ENCODE measurements at places on chromosomes 5 and 9.

- DNase-seq = peak; percentile 21
Measured at GRCh38 chr9:72718503-72718902, 197.1 kb downstream of the TMC1 start.

- no peak for DNase-seq
Measured at GRCh38 chr5:3598769-3599211, 3.2 kb downstream of the IRX1 start.

- no peak for DNase-seq
Measured at GRCh38 chr5:173789031-173789920, 98.9 kb upstream of the CPEB4 start.

- DNase-seq = no peak
Measured at GRCh38 chr9:14445946-14446345, 132.0 kb upstream of the NFIB start.

GRCh38 chr9:82524407-82524806 lies 535.8 kb downstream of the SPATA31D1 start:
- no peak for DNase-seq

GRCh38 chr5:133914434-133914833 lies 54.0 kb downstream of the C5orf15 start:
- no peak for DNase-seq

GRCh38 chr5:136740228-136740627 lies 374.9 kb upstream of the TRPC7 start:
- no peak for DNase-seq

DNA sequence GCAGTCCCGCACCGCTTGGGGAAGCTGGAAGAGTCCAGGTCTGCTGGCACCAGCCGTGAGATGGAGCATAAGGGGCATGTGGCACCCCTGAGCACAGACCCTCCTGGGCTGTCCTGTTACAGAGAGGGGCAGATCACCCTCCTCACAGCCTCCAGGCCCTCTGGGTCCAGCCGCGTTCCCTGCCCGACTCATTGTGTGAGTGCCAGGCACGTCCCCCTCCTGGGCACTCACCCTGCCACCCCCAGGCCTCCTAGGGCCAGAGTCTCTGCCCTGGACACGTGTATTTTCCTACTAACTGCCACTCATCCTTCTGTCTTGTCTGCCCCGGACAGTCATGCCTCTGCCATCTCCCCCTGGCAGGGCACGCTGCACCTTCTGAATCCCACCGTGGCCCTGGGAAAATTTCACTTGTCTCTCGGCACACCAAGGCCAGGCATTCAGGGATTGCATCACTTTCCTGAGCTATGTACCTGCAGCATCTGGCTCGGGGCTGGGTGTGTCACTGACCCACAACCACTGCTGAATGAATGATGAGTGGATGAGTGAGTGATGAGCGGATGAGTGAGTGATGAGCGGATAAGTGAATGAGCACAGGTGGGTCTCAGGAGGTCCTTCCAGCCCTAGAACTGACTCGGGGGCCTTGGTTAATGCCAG lies 21.5 kb upstream of the FCN1 start:
- DNase-seq = peak; percentile 5

DNA sequence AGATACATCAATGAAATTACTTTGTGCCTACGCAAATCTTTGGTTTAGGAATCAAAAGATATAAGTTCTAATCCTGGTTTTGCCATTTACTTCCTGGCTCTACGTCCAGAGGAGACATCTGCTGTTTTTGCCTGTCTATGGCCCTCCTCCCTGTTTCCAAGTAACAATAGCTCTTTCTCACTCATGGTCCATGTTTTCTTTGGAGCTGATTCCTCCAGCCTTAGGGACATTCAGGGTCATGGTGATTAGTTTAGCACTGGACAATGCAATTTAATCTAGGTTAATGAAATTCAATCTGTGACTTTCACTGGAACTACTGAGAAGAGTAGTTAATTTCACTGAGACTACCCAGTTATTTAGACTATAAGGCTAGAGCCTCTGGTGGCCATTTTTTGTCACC lies 170.6 kb downstream of the SEMA6A start:
- peak; percentile 16 for DNase-seq

GRCh38 chr5:135662061-135662481 lies 83.3 kb upstream of the CXCL14 start:
- DNase-seq = no peak

DNA sequence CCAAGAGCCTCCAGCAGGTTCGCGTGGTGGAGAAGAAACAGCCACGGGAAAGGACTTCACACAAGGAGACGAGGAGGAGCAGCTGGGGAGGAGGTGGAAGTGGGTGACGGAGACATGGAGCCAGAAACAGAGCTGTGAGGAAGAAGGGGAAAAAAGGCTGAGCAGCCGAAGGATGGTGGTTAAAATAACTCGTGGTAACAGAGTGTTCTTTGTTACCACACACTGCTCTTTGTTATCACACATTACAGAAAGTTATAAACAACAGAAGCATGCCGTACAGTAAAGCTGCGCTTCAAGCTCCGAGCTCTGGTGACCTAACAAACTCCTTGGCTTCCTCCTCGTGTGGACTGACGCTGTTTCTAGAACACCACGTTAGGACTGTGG lies 215.4 kb downstream of the GLIS3 start:
- no peak for DNase-seq

DNA sequence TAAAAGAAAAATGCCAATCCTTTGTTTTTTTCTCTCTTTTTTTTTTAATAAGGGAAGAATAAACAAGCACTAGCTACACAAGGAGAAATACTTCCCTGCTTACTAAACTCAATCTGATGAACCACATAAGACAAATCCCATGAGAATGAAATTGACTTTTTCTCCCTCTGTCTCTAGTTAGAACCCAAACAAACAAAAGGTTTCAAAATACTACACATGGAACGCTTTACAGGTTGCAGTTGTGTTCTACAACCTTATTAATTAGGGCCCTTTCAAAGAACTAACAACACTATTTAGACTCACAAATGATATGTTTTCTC lies 124.5 kb downstream of the PDE4D start:
- DNase-seq = no peak

DNA sequence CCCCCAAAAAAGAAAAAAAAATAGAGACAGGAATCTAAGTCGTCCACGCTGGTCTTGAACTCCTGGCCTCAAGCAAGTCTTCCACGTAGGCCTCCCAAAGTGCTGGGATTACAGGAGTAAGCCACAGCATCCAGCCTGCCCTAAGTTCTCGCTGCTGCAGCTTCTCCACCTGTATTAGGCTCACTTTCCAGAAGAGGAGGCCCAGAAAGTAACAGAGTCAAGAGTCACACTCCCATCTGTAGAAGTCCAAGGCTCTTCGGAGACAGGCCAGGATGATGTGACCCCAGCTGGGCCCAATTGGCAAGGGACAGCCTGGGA lies 1.8 kb downstream of the EEIG1 start:
- DNase-seq = no peak

- DNase-seq = peak; percentile 50
Measured at GRCh38 chr5:79229357-79230174, 6.4 kb upstream of the JMY start.

DNA sequence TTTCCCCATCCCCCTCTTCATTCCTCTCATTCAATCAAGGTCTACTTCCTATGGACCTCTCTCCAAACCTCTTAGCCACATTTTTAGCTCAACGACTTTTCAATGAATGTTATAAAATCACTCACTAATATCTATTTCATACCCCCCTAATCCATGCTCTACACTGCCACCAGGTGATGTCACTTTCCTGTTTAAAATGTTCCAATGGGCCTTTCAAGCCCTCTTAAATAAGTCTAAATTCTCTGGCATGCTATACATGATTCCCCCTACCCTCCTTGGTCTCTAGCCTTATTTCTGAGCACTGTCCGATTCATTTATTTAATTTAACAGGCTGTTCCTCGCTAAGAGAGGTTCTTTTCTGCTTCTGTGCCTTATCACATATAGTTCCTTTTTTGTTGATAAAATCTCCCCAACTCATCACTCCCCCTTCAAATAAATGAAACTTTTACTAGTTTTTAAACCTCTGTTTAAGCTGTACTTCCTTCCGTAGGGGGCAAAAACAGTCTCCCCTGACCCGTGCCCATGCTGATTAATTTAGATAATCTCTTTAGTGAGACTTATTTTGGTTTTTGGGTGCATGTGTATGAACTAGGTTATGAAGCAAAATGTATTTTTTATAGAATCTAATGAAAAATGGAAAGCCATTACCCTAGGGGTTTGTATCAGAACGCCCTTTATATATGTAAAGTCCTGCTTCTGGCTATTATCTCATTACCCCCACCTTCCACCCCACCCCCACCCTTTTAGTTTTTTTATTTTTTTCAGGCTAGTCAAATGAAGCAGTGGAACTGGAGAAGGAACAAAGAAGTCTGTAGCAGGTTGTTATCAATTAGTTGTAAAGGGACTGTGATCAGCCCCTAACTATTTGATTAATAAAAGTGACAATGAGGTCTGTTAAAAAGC lies 9.0 kb downstream of the ABHD17B start:
- no peak for DNase-seq

GRCh38 chr9:19200229-19200628 lies 30.3 kb upstream of the DENND4C start:
- DNase-seq = no peak

DNA sequence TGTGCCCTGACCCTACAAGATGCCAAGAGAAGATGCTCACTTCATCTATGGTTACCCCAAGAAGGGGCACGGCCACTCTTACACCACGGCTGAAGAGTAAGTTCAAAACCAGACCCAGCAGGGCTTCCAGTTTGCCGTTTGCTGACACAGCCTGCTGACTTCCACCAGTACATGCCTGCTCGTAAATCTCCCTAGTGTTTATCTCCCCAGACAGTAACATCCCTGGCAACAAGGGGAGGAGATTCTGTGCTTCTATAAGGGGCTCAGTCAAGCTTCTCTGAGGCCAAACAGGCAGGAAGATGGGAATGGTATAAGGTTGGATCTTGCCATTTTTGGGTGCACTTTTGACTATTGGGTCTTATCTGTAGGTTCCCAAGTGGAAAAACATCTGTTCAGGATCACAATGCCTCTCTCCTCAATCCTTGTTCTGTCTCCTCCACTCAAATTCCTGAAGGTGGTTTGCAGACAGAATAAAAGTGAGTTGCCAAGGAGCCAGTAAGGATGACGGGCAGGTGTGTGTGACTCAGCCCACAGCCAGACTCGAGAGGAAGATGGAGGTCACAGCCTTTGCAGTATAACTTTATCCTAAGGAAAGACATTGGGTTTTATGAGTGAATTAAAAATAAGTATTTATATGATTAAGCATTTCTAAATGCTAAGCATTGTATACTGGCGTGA lies 1.9 kb downstream of the MLANA start:
- no peak for DNase-seq

DNA sequence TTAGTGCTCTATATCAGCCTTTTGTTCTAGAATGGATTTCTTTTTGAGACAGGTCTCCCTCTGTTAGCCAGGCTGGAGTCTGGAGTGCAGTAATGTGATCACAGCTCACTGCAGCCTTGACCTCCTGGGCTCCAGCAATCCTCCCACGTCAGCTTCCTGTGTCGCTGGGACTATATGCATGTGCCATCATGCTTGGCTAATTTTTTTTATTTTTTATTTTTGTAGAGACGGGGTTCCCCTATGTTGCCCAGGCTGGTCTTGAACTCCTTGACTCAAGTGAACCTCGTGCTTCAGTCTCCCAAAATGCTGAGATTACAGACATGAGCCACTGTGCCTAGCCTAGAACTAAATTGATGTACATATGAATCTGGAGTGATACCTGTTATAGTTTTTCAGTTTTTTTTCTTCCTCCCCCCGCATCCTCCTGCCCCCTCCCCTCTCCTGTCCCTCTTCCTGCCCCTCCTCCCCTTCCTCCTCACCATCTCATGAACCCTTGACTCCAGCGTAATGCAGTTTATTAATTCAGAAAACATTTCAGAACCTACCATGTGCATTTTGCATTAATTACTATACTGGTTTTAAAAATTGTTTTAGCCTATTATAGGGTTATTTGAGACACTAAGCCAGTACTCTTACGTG lies 37.4 kb upstream of the TNFAIP8 start:
- DNase-seq = no peak

DNA sequence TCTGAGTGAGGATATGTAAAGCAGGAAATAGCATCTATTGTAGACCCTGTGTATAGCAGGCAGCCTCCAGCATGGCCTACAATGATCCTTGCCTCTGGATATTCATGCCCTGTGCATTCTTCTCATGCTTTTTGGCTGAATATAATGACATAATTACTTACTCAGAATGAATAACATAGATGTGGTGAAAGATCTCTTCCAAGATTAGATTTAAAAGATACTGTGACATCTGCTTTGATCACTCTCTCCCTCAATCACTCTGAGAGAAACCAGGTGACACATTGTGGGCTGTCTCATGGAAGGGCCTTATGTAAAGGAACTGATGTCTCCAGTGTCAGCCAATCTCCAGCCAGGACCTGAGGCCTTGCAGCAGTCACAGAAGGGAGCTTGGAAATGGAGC lies 376.7 kb downstream of the DNAH5 start:
- DNase-seq = no peak

GRCh38 chr5:134879456-134879855 lies 5.3 kb downstream of the TXNDC15 start:
- no peak for DNase-seq

DNA sequence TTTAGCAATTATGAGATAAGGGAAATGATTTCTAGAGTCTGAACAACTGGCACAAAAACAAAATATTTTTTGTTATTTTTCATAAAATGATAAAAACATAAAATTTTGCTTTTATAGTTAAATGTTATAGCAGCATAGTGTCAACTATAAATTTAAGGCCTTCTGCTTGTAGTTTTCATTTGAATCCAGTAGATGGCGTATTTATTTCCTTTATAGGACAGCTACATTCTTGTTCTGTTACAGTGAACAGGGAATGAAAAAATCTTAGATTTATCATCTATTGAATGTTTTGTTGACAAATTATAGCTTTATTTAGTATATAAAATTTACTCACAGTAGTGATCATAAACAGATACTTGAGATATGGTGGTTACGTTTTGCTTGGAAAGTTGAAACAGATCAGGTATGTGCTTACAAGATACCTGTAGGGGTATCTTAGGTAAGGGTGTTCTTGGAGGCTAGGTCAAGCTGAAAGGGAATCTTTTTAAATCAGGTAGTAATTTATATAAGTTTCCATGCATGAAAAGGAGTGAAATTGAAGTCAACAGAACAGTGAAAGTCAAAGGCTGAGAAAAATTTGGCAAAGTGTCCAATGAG lies 239.3 kb upstream of the GRIN3A start:
- DNase-seq = no peak

GRCh38 chr9:11045589-11045988 lies 432.8 kb upstream of the PTPRD start:
- DNase-seq = no peak

- no peak for DNase-seq
Measured at GRCh38 chr5:24623031-24623430, 21.7 kb downstream of the CDH10 start.

GRCh38 chr9:95090023-95090791 lies 227.3 kb downstream of the FANCC start:
- DNase-seq = no peak

Data from WERI-Rb-1 (cell line).